ENCODE measurements at places on chromosomes 11 and 22.

GRCh38 chr11:1006762-1007161 is 29.8 kb downstream of the MUC6 start:
- no peak for DNase-seq

- no peak for DNase-seq
These were observed 742.5 kb downstream of the ETS1 start for GRCh38 chr11:127844876-127845275.

- DNase-seq, result no peak
These were observed 37.4 kb upstream of the ST14 start for GRCh38 chr11:130122141-130122575.

DNA sequence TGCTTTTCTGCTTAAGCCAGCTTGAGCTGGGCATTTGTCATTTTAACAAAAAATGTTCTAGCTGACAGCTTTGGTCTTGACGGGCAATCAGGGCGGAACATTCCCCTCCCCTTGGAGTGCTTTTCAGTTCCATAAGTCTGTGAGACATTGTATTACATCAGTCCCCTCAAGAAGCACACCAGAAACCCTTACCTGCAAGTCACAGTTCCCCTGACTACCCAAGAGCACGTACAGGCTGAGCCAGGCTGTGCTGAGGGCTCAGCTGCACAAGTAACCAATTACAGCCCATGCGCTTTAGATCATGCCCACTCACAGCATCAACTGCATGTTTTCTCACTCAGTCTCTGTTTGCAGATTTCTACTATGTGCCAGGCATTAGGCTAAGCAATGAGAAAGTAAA is 19.1 kb downstream of the HIRA start:
- no peak for DNase-seq

DNA sequence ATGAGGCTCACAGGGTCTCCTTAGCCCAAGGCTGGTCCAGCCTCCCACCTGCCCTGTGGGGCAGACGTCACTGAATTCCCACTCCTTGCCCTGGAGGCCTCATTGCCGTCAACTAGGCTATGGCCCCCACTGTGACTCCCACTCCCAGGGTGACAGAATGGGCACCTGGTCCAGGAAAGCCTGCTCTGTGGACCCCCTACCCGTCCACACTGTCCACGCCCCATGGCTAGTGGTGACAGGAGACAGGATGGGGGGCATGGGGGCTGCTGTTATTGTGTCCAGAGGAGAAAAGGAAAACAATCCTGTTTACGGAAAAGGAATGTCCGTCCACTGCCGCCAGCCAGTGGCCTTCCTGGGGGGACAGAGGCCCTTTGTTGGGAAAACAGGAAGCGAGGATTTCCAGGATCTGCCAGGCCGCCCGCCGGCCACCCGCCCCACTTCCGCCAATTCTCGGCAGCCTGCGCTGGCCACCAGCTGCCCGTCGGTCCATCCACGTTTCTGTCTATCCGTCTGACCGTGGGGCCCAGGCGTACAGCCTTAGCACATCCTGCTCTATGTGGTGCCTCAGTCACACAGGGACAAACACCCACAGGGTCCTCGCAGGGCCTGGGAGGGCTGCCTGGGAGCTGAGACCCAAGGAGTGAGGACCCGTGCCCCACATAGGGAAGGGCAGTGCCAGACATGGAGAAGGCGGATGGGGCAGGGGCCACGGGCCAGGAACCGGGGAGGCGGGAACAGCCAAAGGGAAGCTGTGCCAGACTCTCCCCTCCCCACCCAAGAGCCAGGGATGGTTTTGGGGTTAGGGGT is 19.5 kb downstream of the CRELD2 start:
- no peak for DNase-seq

GRCh38 chr11:123924027-123924426 is 15.4 kb upstream of the OR4D5 start:
- DNase-seq, result no peak

- DNase-seq, result no peak
These were observed 8.1 kb downstream of the TMA7B start for GRCh38 chr22:39967996-39968972.

GRCh38 chr22:48346311-48346710 is 1481.4 kb downstream of the BRD1 start:
- no peak for DNase-seq

DNA sequence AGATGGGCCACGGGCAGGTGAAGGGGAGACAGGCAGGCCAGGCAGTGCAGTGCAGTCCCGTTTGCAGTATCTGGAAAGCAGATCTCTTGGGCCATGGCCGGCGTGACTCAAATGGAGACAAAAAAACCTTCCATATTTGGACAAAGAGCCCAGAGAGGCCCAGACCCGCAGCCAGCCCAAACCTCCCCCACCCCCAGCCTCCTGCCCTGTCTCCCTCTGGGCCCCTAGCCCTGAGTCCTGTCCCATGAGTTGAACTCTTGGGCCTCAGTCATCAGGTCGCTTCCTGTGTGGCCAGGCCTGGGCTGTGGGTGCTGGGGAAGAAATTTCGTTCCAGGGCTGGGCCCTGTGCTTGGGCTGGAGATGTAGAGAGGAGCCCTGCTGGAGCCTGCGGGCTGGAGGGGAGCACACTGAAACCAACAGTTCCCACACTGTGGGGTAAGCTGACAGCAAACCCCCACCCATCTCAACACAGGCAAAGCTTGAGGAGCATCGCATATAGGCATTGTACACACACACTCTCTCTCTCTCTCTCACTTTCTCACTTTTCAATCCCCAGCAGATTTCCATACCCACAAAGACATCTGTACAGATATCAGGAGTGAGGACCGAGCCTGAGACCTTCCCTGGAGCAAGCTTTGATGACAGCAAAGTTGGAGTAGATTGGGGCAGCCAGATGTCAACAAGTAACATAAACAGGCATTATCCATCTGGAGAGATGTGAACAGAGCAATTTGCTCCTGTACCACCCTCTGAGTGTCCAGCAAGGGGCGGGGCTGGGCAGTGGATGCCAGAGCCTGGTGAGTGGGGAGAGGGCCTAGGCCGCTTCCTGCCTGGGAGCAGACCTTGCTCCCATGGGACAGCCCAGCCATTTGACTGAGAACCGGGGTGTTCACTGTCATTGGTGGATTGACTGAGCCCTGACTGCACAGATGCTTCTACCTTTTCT is 17.2 kb downstream of the ARHGEF17 start:
- DNase-seq, result no peak

DNA sequence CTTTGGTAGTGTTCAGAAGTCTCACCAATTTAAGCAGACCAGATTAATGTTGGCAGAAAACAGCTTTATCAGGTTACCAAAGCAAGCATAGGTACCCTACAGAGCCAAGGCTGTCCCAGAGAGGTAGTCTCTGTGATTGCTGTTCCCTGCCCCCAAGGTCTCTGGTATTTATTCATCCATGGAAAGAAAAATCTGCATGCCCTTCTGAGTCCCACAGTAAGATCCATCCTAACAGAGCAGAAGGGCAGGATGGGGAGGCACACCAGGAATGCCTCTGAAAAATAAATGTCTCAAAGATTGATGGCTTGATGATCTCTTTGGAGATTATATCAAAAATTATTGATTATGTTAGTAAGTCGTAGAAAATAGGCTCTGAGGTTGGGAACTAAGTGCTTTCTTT is 122.8 kb downstream of the FAT3 start:
- no peak for DNase-seq

DNA sequence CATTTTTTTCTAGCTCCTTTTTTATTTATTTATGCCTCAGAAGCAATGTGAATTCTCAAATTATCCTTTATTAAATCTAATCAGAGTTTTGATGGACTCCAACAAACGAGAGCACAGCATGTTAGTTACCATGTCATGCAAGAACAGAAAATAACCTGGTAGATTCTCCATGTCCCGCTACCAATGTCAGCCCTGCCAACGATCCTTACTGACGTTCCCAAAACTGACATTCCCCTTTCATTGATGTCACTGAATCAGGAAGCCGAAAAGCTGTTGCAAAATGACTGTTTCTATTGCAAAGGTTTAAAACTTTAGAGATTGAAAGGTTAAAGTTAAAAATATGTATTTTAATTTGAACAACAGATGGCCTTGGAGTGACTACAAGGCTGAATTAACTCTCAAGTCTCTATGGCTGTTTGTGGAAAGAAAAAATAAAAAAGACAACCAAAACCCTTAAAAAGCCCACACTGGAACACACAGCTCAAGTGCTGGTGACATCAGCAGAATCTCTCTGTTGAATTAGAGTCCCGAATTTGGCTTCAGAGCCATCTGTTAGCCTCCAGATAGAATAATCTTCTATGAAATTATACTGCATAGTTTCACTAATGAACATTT is 96.8 kb downstream of the BDNF start:
- no peak for DNase-seq

GRCh38 chr22:26045051-26045450 is 124.2 kb upstream of the SEZ6L start:
- no peak for DNase-seq

GRCh38 chr11:50080256-50080655 is 47.6 kb downstream of the OR4C45 start:
- no peak for DNase-seq

DNA sequence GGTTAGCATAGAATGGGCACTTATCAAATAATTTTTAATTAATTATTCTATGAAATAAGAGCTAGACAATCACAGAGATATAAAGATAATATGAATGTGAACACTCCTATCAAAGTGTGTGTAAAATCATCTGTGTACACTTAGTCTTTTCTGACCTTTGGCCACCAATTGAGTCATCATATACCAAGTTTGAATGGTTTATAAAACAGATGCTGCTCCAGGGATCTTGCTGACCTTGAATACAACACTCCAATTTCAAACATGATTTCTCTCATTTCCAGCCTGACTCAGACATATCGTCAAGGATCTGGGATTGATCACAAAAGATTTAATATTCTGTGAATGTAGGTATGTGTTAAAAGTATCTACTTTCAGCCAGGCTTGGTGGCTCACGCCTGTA is 2.9 kb upstream of the OR51V1 start:
- no peak for DNase-seq

DNA sequence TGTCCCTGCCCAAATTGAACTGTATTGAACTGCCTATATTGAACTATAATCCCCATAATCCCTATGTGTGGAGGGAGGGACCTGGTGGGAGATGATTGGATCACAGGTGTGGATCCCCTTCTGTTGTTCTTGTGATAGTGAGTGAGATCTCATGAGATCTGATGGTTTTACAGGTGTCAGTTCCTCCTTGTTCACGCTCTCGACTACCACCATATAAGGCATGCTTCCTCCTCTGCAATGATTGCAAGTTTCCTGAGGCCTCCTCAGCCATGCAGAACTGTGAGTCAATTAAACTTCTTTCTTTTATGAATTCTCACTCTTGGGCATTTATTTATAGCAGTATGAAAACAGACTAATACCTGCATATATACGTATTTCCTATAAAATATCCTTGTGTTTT is 206.5 kb upstream of the PDGFD start:
- DNase-seq, result no peak

DNA sequence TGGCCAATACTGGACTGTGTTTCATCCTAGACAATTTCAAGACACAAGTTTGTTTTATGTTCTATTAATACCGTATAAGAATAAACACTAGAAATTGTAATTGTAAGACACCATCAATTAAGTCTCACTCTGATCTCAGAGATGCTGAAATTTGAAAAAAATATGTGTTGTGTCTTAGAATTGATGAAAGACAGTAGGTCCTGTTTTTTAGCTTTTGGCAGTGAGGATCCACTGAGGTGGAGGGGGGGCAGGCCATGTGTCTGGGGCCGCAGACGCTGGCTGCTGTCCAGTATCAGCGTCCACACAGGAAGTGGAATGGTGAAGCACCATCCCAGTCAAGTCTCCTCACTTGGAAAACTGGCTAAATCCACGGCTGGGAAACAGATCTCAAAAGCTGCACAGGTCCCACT is 22.5 kb upstream of the ALG8 start:
- no peak for DNase-seq

DNA sequence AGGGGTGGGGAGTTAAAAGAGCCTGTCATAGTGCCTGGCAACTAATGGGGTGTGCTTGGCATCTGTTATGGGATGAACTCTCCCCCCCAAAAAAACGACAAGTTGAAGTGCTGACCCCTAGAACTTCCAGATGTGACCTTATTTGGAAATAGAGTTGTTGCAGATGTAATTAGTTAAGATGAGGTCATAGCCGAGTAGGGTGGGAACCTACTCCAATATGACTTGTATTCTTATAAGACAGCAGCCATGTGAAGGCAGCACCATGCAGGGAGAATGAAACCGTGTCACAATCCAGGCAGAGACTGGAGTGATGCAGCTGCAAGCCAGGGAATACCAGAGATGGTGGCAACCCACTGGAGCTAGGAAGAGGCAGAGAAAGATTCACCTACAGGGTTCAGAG is 394.5 kb downstream of the TENM4 start:
- DNase-seq, result no peak

DNA sequence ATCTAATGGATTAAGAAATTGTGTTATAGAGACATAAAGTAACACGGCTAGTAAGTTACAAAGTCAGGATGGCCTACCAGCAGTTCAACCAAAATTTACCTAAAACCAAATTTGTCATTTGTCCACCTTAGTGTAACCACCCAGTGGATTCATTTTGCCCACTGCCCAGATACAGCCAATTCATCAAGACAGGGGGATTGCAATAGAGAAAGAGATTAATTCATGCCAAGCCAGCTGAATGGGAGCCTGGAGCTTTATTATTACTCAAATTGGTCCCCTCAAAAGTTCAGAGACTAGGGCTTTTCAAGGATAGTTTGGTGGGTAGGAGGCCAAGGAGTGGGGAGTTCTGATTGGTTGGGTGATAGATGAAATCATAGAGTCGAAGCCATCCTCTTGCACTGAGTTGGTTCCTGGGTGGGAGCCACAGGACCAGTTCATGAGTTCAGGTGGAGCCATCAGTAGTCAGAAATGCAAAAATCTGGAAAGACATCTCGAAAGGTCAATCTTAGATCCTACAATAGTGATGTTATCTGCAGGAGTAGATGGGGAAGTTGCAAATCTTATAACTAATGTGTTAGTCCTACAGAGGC is 304.2 kb upstream of the CADM1 start:
- DNase-seq, result no peak

GRCh38 chr11:47351156-47352126 is 1.1 kb downstream of the MYBPC3 start:
- DNase-seq, result no peak

DNA sequence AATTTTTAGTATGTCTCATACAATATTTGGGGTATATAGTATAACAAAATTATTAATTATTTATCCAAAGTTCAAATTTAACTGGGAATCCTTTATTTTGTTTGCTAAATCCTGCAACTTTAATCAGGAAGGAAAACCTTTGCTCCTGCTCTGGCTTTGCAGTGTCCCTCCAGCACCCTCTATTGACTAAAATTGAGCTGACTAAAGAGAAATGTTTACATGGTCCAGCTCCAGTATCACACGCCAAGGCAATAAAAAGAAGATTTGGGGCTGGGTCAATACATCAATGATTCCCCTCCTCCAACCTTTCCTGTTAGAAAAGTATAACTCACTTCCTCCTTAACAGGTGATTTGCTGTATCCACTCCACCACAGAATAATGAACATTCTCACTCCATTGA is 153.0 kb upstream of the LRRC4C start:
- DNase-seq, result no peak

Data from bone marrow (tissue), 2 donors.